ENCODE measurements at places on chromosomes 5 and 9. TPM values are rescaled to one million over a fixed set of nuclear protein-coding genes. Genes with fewer than 3 reads are reported as not detected.

The FBLL1 gene
- total RNA-seq, result not detected

The RANBP17 gene
- total RNA-seq, result 2.0 TPM

The ARL14EPL gene
- total RNA-seq, result 0.08 TPM

The LRSAM1 gene
- 9.4 TPM for total RNA-seq

The TMEM203 gene
- 46.9 TPM for total RNA-seq

The PCDHB9 gene
- total RNA-seq, result 0.08 TPM

The BHMT gene
- not detected for total RNA-seq

The GCNT1 gene
- total RNA-seq, result 3.0 TPM

The CXCL14 gene
- total RNA-seq, result 0.16 TPM

The FLT4 gene
- 3.1 TPM for total RNA-seq

The LCN10 gene
- total RNA-seq, result not detected

The IL7R gene
- 0.46 TPM for total RNA-seq

The TBCA gene
- 316 TPM for total RNA-seq

The CCDC187 gene
- not detected for total RNA-seq

The LMX1B gene
- 2.0 TPM for total RNA-seq

The ORM1 gene
- not detected for total RNA-seq

The AJM1 gene
- total RNA-seq, result 4.4 TPM

The IFNB1 gene
- total RNA-seq, result 0.15 TPM

The SHC3 gene
- total RNA-seq, result 0.32 TPM

The GALNT12 gene
- total RNA-seq, result 4.9 TPM

The PCDHA7 gene
- total RNA-seq, result 0.13 TPM

The CDC20B gene
- 0.07 TPM for total RNA-seq

The CATSPER3 gene
- 0.40 TPM for total RNA-seq

The DENND1A gene
- 11.1 TPM for total RNA-seq

The ODF2 gene
- total RNA-seq, result 26.0 TPM

The CYSRT1 gene
- 2.7 TPM for total RNA-seq

The CRHBP gene
- 0.25 TPM for total RNA-seq

The P4HA2 gene
- 37.2 TPM for total RNA-seq

The SPINK7 gene
- not detected for total RNA-seq

The CTXN3 gene
- not detected for total RNA-seq

The SLC25A2 gene
- total RNA-seq, result not detected

The CDKN2B-AS1 gene
- not detected for total RNA-seq

The GNAQ gene
- total RNA-seq, result 16.8 TPM

The MED7 gene
- 15.7 TPM for total RNA-seq

The C1QTNF2 gene
- total RNA-seq, result 0.15 TPM

The HTR1A gene
- total RNA-seq, result not detected

The IFNA2 gene
- not detected for total RNA-seq

The UNC5A gene
- 0.38 TPM for total RNA-seq

The LURAP1L gene
- 18.6 TPM for total RNA-seq

The CARTPT gene
- not detected for total RNA-seq

The SKP1 gene
- total RNA-seq, result 654 TPM

The SAXO1 gene
- not detected for total RNA-seq

The RASA1 gene
- total RNA-seq, result 18.7 TPM

The EQTN gene
- total RNA-seq, result not detected

The ADAMTSL2 gene
- total RNA-seq, result not detected

The ANKRD18B gene
- total RNA-seq, result 4.6 TPM

The DOCK8 gene
- 0.23 TPM for total RNA-seq

The PTGS1 gene
- total RNA-seq, result 1.2 TPM

The FAM221B gene
- not detected for total RNA-seq

The ADAMTSL1 gene
- not detected for total RNA-seq

Data from A549 treated with CORT108297 at 1 μM for 4 hours (cell line).